Stimulated activated CD8-positive, alpha-beta memory T cell treated with anti-CD3 and anti-CD28 coated beads, Interleukin-4, amount 100 ng/mL, for 48 hours (primary cell): ENCODE measurements at places on chromosomes 13 and 19.
A peak's percentile ranks its signal among the peaks of the same experiment; 100 is the strongest.

- DNase-seq = no peak
These were observed 33.2 kb upstream of the PNMA8B start for GRCh38 chr19:46528601-46529590.

DNA sequence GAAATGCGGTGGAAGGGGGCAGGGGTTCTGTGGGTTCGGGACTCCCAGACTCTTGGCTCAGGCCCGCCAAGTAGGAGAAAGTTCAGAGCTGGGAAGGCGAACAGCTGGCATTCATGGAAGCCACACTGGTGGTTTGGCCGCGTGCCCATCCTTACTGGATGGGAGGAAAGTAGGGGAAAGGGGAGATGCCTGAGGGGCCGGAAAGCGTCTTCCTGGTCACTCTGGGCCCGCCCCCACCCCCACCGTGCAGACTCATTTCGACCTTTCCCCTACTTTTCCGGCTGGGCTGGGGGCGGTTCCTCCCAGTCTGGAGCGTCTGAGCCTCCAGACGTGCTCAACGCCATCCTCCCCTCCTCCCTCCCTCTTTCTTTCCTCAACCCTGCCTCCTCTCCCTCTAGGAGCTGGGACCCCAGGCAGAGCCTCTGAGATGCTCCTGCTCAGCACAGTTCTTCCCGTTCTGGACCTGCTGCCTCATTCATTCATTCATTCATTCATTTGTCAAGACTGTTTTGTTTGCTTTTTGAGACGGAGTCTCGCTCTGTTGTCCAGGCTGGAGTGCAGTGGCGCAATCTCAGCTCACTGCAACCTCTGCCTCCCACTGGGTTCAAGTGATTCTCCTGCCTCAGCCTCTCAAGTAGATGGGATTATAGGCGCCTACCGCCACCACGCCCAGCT is 3.5 kb downstream of the ANGPTL4 start:
- DNase-seq = no peak

- DNase-seq = no peak
These were observed 319.9 kb downstream of the ATP8A2 start for GRCh38 chr13:25691654-25692053.

DNA sequence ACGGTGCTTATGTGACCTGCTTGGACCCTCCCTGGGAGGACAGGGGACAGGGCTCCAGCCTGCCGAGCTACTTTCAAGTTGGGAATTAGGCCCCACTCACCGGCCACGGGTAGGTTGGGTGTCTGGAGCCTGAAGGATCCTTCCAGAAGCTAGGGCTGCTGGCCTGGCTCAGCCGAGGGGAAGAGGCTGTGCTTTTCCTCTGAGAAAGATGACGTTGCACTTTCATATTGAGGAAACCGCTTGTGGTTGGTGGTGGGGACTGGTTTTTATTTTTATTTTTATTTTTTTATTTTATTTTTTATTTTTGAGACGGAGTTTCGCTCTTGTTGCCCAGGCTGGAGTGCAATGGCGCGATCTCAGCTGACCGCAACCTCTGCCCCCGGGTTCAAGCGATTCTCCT is at the start of gene TMEM150B:
TMEM150B (minus strand) TSS at position 170 of the 400 bp plus-strand sequence. CDS start 4,305 bp downstream, outside the sequence.
- DNase-seq = no peak

DNA sequence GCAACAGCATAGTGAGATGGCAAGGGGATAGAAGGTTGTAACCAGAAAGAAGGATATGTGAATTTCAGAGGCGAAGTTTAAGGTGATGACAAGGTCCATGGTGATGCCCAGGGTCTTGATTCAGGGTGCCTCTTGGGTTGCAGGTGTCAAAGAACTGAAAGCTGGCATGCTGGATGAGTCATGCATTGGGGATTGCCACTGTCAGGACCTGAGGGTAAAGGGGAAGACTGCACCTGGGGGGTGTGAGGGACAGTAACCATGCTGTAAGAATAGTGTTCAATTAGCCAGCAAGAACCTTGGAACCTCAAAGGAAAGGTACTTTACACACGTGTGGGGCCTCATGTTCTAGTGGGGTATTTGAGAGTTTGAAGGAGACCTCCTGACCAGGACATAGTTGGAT is 279.6 kb downstream of the SLC7A1 start:
- DNase-seq = no peak

DNA sequence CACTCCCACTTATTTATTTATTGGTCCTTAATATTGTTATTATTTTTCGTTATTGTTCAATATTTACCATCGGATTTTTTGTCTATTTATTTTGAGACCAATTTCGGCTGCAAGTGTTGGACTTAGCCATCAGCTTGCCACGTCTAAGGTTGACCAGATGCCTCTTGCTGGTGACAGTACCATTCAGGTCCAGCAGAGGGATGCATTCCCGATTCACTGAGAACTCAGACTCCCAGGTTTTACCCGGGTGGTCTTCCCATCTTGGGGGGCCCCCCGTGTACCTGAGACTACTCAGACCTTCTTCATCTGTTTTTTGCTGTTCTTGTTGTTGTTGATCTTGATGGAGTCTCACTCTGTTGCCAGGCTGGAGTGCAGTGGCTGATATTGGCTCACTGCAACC is 1435.2 kb downstream of the UQCRFS1 start:
- DNase-seq = no peak

- DNase-seq = peak; percentile 44
These were observed 480.2 kb upstream of the MIR17HG start for GRCh38 chr13:90867336-90867683.

DNA sequence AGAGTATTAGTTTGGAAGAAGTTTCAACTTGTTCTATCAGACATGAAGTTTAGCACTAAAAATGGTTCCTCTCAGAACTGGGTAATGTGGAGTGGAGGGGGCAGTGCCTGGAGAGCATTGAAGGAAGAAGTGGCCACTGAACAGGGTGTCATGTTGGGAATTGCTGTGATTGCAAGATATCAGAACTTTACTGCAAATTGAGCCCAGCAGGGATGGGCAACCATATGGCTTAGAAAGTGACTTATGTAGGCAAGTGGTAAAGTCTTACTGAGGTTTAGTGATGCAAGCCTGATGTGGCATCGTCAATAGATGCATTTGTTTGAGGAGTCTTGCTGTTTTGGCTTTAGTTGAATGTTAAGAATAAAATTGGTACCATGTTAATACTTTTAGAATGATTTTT is 31.7 kb downstream of the WASF3 start:
- no peak for DNase-seq

GRCh38 chr13:44363631-44364344 is 9.8 kb upstream of the SERP2 start:
- DNase-seq = no peak

- DNase-seq = no peak
These were observed 213.6 kb downstream of the RGCC start for GRCh38 chr13:41670873-41671443.

DNA sequence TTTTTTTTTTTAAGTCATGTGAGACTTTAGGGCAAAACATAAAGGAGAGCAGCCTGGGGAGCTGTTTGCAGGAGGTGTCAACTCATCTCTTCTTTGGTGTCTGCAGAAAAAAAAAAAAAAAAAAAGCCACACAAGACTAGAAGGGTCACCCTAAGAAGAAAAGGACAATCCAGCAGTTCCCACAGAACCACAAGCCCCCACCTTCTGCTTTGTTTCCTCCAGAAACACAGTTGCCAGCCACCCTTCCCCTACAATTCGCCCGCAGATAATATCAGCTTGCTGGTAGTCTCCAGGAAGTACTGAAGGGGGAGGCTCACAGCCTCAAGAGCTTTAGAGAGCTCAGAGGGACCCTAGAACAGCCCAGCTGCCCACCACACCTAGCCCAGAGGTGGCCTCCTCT is 22.3 kb upstream of the ZBTB7A start:
- peak; percentile 60 for DNase-seq

DNA sequence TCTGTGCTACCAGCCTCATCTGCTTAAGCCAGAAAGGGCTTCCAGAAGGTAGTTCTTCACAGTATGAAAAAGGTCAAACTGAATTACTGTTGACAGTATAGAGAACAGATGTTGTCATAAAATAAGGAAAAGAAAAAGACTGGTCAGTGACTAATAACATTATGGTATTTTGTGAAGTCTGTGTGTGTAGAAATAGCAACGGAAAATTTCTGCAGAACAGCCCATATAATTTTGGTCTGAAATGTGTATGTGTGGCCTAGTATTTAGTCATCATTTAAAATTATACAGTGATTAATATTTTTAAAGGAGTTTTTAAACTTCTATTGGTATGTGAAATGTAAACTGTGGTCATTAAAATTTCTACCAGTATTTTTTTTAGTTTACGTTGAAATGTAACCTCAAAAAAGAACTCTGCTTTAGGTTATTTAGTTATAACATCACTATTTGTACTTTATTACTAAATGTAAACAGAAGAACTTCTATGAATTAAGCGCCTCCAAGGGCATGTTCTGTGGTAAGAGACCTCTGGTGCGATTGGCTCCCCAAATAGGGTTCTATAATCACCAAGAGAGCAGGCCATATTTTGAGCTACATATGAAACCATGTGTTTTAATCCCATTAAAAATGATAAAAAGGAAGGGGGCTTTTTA is 3.3 kb upstream of the GPR183 start:
- DNase-seq = no peak

DNA sequence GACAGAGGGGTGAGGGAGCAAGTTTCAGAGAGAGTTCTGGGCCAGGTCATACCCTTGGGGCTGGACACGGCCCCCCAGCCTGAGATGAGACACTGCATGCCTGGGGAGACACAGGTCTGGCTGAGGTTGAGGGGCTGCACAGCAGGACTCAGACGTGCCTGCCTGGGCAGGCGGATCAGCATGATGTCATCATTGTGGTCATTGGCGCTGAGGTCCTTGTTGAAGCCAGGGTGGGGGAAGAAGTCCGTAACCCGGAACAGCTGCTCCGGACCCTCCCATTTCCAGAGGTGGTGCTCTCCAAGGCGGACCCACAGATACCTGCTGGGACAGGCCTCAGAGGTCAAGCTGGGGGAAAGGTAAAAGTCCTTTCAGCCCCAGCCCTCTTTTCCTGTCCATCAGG is 5.0 kb upstream of the KLK8 start:
- no peak for DNase-seq

GRCh38 chr19:37654118-37654517 is 1.1 kb downstream of the ZFP30 start:
- DNase-seq = no peak

GRCh38 chr19:41588497-41589209 is 12.7 kb downstream of the CEACAM21 start:
- peak; percentile 45 for DNase-seq

GRCh38 chr13:110312339-110313031 is 5.4 kb downstream of the COL4A2 start:
- no peak for DNase-seq

DNA sequence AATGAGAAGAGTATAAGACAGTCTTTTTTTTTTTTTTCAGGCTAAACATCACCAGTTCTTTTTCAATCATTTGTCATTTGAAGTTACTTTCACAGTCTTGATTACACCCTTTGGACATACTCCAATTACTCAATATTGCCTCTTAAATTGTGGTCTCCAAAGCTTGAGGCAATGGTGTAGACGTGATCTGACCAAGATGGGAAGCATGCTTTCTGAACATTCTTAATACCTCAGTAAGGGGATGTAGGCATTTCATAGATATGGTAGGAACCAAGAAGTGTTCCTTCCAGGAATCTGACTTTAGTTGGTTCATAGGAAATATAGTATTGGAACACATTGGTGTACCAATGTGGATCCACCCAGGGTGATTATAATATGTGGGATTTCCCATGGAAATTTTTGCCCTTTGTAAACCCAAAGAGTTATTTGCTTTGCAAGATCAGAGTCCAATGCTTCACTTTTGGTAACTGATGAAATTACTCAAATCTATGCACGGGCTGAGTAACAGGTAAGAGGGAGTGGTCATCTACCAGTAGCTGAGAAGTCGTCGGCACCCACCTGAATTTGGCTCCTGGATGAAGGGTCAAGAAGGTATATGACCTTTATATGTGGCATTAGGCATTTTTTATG is 62.2 kb downstream of the ERCC5 start:
- DNase-seq = no peak

DNA sequence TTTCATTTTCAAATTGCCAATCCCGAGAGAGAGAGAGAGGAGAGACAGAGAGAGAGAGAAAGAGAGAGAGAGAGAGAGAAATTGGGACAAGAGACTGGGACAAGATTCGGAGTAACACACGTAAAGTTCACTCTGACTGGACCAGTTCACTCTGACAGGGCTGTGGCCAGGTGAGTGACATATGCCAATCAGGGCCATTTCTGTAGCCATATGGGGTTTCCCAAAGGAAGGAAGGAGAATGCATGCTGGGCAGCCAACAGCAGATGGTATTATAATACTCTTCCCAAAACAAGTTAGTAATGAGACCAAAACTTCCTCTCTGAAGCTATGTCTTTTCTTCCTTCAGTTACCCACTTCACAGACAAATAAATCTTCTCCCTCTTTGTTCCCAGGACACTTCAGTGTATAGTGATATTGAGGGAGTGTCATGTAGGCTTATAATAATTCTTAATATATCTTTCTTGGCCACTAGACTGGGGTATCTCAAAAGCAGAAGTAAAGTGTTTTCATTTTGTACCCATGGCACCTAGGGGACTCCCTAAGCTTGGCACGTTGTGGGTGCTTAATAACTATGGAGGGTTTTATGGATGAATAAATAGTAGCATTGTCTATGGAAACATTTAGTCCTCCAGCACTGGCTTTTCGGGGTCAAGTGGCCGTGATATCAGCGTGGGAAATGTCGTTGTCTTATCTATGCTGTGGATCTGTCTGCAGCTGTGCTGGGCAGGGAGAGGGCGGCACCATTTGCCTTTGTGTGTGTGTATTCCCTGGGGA is 51.6 kb downstream of the SERP2 start:
- DNase-seq = no peak

- DNase-seq = no peak
These were observed 7.9 kb downstream of the CAB39L start for GRCh38 chr13:49435992-49436391.

- DNase-seq = no peak
These were observed 207.8 kb downstream of the RFC3 start for GRCh38 chr13:34025746-34026145.
